LHCN-M2 (cell line): ENCODE measurements at places on chromosomes 5 and 9. TPM values are rescaled to one million over a fixed set of nuclear protein-coding genes. Genes with fewer than 3 reads are reported as not detected.

DNA sequence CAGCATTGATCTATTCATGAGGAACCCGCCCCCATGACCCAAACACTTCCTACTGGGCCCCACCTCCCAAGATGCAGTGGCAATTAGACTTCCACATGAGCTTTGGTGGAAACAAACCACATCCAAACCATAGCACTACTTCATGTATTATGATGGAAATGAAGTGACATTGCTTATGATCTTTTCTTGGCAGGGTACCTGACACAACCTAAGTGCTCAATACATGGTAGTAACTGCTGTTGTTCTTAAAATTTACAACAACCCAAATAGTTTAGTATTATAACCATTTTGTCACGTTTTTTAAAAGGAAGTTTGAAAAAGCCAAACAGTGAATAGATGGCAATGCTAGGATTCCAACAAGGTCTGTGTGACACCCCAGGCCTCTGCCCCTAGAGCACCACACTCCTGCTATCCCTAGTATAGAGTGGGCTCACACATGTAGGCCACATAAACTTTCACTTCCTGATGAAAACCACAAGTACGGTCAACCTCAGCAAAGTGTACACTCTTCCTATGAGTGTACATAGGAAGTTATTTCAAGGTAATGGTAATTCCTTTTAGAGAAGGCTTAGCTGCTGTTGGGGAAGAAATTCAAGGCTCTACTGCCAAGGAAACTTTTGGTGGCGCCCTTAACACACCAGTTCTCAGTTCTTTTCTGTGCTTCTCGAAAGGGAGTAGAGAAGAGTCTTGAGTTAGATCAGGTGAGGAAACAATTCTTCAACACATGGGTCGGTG lies 97.6 kb downstream of the ARSB start:
- DNase-seq: no peak

GRCh38 chr5:61808091-61808490 lies 476.0 kb downstream of the ZSWIM6 start:
- no peak for DNase-seq

GRCh38 chr9:121566481-121567465 lies 67.1 kb upstream of the GGTA1 start:
- peak; percentile 35 for DNase-seq

DNA sequence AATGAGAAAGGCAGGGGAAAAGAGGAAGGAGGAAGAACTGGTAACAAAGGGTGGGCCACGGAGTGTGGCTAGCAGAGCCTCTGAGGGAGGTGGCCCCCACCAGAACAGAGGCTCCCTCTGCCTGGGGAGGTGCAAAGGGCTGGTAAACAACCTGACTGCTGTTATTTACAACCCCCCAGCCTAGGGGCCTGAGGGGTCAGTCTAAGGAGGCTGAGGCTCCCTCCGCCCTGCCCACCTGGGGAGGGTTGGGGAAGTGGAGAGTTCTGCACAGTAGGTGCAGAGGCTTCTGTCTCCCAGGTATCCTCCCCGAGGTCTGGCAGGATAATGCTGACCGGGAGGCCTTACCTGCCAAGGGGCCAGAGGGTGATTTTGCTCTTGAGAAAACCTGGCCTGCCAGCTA lies 35.6 kb upstream of the SMU1 start:
- no peak for DNase-seq

- DNase-seq: no peak
Measured at GRCh38 chr9:32265037-32265436, 119.4 kb upstream of the ACO1 start.

The EPB41L4A gene
- total RNA-seq: not detected in 2 replicates

The RASGEF1C gene
- total RNA-seq: not detected in 2 replicates

The ZBED3 gene
- 0.19 and 0.98 TPM in 2 replicates for total RNA-seq

DNA sequence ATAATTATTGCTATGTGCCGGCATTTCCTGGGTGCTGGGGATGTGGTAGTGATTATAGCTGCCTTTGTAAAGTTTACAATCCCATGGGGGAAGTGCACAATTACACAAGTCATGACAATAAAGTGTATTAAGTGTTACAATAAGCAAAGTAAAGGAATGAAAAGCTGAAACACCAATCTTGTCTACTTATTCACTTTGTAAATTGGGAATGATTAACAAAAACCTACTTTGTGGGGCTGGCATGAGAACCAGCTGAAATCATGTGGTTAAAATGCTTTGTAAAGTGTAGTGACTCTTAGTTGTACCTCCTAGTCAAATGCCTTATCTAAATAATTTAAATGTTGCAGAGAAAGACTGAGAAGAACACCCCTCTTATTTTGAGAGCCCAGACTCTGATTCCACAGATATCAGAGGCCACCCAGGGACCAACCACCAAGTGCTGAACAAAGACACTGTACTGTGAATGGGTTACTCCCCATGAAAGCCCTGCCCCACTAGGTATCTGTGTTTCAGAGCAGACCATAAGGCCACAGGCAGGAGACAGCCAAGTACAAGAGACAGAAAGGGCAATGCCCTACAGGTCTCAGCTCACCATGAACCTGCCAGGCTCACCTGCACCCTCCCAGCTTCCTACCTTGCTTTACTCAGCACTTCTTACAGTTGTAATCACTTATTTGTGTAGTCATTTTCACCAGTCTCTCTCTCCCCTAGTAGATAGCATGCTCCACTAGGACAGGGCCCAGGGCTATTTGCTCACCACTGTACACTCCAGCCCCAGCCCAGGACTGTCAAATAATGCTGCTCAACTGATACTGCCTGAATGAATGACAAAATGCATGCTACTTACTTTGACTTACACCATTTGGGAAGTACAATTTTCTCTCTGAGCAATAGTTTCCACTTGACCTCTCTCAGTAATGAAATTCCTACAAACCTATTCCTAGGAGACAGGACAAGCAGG lies 101.6 kb upstream of the APC start:
- no peak for DNase-seq

DNA sequence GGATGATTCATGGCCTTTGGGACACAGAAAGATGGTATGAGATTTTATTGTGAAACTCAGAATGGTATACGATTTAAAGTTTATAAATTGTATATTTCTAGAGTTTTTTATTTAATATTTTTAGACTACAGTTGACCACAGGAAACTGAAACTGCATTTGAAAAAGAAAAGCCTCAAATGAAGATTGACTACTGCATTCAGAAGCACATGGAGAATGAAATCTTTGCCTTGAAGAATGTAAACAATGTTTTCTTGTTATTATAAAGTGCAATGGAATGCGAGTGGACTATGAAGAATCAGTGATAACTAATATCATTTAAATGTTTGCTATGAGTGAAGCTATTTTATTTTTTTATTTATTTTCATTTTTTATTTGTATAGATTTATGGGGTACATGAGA lies 169.1 kb upstream of the CDH18 start:
- DNase-seq: peak; percentile 5

DNA sequence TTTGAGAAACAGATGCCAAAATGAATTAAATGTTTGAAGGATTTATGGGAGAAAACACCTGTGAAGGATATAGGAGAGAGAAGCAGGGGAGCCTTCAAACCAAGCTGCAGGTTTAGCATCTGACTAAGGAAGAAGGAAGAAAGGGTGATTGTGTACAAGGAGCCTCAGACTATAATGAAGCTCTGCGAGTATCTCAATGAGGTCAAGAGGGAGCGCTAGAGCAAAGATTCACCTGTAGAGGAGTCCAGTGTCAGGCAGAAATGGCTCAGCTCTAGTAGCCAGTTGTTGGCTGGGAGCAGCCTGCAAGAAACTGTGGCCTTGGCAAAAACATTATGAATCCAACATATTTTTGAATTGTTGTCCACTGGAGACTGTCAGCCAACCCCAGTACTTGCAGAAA lies 20.0 kb upstream of the GHR start:
- DNase-seq: no peak

GRCh38 chr9:21974722-21975409 lies 19.3 kb downstream of the CDKN2A start:
- DNase-seq: peak; percentile 89

DNA sequence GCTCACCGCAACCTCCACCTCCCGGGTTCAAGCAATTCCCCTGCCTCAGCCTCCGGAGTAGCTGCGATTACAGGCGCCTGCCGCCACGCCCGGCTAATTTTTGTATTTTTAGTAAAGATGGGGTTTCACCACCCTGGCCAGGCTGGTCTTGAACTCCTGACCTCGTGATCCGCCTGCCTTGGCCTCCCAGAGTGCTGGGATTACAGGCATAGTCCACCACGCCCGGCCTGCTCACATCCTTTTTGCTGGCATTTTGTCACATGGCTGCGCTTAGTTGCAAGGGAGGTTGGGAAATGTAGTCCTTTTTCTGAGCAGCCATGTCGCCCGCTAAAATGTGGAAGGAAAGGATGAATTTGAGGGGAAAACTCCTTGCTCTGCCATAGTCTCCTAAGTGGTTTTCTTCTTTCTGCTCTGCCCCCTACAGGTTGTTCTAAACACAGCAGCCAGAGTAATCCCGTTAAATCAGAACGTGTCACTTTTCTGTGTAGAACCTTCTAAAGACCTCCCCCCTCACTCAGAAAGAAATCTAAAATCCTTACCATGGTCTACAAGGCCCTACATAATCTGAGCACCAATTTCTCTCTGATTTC lies 57.8 kb upstream of the HSPA9 start:
- DNase-seq: peak; percentile 66

DNA sequence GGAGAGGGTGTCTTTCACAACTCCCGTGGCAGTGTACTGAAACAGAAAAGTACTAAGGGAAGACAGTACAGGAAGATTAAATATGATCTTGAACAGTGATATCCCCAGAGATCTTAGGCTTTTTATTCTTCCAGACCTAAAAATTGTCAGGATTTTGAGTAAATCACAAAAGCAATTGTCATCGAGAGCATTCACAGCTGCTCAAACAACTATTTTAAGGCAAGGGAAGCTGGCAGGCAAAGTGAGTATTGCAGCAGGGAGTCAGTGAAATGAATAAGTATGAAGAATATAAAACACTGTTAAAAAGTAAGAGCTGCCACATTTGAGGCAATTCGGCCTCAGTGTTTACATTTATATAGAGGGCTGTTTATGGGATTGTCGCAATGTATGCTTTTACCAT lies 479.0 kb downstream of the CAAP1 start:
- DNase-seq: no peak

The FOXB2 gene
- not detected in 2 replicates for total RNA-seq

DNA sequence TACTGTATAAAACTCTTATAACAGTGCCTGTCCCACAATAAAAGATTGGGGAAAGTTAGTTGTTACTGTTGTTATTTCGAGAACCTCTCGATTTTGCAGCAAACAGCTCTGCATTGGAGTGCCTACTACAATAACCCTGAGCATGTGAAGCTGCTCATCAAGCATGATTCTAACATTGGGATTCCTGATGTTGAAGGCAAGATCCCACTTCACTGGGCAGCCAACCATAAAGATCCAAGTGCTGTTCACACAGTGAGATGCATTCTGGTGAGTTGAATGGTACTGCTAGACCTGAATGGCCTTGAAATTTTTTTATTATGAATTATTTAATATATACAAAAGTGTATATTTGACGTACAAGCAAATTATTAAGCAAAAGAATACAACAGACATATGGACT lies 123.2 kb downstream of the TEX10 start:
- DNase-seq: no peak

DNA sequence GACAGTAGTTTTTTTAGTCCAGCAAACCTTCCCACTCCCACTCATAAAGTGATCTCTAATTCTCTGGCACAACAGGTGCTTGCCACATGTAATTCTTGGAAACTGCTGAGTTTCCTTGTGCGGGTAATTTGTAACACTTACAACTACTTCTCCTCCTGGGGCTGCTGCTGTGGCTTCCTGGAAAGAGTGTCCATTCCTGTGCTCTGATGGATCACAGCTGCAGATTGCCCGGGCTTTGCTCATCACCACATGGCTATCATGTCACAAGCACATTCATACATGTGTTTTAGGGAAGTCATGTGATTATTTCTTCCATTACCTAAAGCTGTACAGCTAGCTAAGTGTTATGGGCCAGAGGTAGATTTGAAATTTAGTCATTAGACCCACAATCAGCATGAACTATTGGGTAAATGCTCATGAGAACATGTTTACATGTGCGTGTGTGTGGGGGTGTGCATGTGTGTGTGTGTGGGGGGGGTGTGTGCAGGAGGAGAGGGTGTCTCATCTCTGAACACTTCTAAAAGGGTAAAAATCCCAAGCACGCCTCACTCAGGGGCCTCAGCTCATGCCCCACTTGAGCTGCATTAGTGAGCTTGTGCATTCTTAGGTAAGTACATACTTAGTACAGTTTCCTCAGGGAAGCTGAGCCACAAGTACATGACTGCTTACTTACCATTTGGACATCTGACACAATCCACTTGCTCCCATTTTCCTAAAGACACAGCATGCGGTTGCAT lies 118.1 kb upstream of the CCDC112 start:
- DNase-seq: peak; percentile 98

DNA sequence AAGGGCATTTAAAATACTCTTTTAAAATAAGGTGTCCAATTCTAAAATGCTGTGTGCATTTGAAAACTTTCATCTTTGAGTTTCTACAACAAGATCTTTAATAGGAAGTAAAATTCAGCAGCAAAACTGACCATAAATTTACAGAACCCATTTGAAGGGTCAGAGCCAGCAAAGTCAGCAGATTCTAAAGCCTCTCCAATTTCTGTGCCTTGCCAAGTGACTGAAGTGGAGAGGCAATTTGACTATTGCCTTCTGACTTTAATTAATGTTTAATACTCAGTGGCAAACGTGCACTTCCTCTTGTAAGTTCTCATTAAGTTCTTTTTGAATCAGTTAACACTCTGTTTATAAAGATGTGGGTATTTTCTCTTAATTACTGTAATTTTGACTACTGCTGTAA lies 155.2 kb downstream of the BAAT start:
- DNase-seq: no peak

DNA sequence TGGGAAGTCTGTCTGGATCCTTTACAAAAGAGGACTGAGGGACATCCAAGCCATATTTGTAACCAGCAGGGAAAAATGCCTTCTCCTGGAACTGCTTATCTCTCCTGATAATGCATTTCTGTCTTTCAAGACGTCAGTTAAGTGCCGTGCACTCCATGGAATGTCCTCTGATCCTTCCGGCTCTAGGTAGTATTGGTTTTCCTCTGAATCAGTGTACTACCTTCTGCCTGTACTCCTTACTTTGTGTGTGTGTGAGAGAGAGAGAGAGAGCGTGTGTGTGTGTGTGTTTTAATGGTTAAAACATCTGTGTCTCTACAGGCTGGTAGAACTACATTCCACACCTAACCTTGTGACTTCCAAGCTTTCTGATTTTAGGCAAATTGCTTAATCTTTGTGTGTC lies 89.9 kb downstream of the PIP5K1B start:
- DNase-seq: no peak

DNA sequence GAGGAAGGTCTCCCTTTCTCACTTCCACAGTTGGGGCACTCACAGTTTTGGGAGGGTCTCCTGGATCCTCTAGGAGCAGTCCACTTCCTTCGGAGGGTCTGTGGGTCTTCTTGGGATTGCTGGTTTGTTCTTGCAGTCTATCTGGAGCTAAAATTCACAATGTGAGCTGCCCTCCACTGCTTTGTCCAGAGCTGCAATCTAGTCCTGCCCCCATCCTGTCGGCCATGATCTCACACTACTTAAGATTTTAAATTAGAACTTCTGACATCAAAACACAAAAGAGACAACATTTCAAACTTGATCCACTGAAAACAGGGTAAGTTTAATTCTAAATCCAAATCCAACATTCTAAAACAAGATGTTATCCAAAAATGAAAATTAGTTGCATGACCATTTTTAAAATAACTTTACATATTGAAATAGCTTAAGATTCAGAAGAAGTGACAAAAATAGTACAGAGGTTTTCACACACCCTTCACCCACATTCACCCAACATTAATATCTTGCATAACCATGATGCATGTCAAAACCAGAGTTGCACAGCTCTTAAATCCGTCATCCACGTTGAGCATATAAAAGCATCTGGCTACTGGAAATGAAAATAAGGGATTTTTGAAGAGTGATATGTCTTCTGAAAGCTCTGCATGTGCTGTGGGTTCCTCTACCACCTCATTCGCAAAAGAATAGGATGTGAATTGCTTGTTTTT lies 113.7 kb upstream of the EPB41L4A start:
- no peak for DNase-seq

GRCh38 chr9:134068744-134069479 lies 1.1 kb upstream of the BRD3 start:
- DNase-seq: no peak
